ENCODE measurements at places on chromosomes 5 and 9.

DNA sequence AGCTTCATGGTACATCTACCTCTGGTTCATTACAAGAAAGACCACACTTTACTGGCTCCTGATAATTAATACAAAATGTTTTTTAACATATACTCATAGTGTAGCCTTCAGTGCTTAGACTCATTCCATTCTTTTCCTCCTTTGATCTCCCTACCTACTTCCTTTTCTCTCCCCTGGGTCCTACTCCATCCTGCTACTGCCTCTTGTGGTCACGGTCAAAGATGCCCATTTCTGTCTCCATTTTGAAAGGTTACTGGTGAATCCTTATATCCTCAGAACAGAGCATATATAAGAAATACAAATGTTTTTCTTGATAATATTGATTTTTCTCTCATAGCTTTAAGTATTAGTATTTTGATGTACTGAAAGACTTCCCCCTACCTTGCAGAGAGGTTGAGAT, 375.9 kb downstream of the ARRDC3 start:
- no peak for DNase-seq

DNA sequence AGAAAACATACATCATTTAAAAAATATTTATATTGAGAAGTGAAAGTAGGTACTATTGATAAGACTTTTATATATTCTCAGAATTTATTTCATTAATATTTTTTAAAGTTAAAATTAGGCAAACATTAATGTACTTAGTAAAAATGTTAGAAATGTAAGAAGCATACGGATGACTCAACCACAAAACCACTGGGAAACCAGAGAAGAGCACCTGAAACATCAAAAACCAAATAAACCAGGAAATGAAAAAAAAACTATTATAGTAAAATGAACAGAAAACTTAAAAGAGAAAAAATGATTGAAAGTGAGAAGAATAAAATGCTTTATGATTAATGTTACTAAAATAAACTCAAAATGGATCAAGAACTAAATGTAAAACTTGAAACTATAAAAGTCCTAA, 233.2 kb upstream of the DAB2 start:
- no peak for DNase-seq

DNA sequence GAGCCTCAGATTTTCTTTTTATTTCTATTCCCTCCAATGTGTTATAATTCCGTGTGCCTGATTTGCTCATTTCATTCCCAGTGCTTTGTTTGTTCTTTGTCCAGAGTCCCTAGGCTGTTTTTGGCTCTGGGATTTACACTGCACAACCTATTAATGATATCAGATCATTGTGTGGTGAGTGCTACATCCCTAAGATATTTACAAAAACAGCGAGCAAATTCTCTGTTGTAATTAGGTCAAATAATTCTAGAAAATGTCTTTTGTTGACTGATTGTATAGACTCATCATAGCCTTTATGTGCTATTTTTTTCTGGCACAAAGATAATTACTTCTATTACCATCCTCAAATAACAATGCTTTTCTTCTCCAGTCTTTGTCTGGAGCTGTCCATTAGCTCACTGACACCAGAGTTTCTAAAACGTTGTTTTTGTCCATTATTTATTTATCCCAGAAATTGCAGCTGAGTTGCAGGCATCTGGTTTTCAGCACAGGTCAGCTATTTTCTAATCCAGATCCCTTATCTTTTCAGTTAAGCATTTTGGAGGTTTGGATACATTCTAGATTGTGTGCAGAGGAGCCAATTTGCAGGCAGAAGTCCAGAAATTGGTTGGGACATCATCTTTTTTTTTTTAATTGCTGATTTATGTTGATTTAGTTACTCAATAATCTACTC, 379.9 kb upstream of the DMAC1 start:
- DNase-seq: no peak

DNA sequence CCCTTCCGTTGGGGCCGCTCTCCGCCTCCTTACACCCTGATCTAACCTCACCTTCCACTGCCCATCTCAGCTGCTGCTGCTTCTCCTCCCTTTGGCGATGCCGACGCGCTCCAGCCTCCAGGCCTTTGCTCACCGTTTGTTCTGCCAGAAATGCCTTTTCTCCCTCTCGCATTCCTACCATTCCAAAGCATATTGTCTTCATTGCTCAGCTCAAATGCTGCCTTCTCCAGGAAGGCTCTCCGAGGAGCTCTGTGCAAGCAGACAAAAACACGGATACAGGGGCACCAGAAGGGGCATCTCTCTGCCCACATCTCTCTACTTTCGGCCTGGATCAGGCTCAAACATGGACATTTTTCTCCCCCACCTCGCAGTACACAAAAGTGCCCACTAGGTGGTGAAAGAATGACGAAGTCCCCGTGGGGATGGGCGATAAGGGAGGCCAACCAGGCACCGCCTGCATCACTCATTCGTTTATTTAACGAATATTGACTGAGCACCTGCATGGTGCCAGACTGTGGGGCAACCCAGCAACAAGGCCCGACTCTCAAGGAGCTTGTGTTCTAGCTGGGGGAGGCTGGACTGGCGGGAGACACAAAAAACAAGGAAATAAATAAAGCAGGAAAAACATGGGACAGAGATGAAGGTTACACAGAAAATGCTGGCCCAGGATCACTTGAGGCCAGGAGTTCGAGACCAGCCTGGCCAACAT, 7.3 kb upstream of the GRHPR start:
- peak; percentile 81 for DNase-seq

GRCh38 chr9:122383992-122384461, 13.2 kb downstream of the PTGS1 start:
- peak; percentile 78 for DNase-seq

GRCh38 chr5:176901260-176902101, 2.3 kb upstream of the HK3 start:
- no peak for DNase-seq

GRCh38 chr9:93809204-93809940, 145.8 kb downstream of the BARX1 start:
- DNase-seq: peak; percentile 42

GRCh38 chr5:36876965-36877666, 547 bp downstream of the NIPBL start:
- peak; percentile 90 for DNase-seq

GRCh38 chr5:154793599-154794524, 38.7 kb downstream of the LARP1 start:
- no peak for DNase-seq

DNA sequence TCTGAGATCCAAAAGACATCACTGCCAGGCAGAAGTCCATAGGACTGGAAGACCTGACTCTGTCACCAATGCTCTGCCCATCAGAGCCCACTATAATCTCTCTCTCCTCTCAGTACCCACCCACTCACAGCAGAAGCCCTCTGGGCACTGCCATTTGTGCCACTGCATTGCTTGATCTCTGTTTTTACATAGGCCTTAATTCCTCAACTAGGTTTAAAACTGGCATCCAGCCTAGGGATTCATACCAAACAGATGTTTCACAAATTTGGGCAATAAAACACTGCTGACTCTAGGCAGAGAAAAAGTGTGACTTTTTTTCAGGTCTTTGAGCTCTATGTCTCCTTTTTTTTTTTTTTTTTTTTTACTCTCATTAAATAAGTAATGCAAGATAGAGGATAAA, 91.1 kb upstream of the RANBP3L start:
- DNase-seq: no peak

DNA sequence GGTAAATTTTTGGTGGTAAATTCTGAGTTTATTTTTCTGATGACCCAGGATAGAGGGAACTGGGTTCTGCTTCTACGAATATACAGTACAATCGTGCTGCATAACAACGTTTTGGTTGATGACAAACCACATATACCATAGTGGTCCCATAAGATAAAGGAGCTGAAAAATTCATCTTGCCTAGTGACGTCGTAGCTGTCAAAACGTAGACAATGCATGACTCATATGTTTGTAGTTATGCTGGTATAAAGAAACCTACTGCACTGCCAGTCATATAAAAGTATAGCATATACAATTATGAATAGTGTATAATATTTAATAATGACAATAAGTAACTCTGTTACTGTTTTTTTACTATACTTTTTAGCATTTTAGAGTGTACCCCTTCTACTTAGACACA, 244.0 kb downstream of the GAS1 start:
- DNase-seq: no peak

DNA sequence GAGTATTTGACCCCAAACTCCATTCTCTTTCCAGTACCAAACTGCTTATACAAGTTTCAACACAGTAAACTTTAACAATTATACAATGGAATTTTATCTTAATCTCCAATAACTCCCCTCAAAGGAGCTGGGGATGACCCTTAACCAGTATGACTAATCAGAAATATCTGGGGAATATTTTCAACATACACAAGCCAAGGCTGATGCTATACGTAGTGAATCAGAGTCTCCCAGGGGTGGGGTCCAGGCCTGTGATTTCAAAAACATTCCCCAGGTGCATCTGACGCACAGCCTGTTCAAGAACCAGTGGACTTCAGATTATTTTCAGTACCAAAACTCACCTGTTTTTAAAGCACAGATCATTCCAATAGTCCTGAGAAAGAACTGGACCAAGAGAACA, 11.8 kb upstream of the SEMA5A start:
- DNase-seq: no peak

DNA sequence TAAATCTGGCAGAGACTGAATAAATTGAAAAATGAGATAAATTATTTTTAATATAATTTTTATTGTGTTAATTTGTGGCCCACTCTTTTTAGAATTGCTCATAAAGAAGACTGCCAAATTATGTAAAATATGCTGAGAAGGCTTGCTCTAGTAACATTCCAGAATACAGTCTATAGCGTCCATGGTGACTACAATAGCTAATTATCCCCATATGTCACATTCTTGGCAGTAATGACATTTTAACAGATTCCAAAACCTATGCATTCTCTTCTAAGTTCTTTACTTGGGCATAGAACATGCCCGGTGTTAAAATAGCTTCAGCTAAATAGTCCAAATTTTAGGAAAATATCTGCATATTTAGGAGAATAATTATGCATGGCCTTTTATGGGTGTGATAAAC, 697.0 kb upstream of the SEMA6A start:
- DNase-seq: no peak

DNA sequence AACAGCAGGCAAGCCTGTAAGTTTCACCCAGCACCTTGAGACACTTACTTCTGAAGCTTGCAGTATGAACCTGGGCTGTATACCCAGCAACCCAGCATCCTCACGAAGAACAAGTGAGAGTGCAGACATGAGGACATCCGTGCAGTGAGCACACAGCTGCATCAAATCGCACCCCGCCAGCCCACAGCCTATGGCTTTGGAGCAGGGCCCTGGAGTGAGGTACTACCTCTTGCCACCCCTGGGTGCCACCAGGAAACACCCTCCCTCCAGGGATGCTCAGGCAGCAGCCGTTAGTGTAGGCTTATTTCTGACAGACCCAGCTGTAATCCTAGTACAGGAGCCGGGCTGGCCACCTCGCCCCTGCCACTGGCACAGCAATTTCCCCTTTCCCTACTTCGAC, 81.4 kb downstream of the ATPSCKMT start:
- DNase-seq: no peak

DNA sequence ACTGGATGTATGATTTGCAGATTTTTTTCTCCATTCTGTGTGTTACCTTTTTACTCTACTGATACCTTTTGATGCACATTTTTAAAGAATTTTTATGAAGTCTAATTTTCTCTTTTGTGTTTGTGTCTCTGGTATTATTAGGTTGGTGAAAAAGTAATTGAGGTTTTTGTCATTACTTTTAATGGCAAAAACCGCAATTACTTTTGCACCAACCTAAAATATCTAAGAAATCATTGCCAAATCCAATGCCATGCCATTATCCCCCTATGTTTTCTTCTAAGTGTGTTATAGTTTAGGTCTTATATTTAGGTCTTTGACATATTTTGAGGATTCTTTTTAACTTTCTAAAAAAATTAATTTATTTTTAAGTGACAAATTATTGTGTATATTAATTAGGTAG, 43.4 kb upstream of the STARD4 start:
- DNase-seq: no peak

GRCh38 chr5:141870871-141871270, 7.3 kb downstream of the PCDH1 start:
- peak; percentile 58 for DNase-seq

- no peak for DNase-seq
Measured at GRCh38 chr5:64612344-64612961, 77.8 kb upstream of the SHISAL2B start.

GRCh38 chr5:126449751-126450271, 26.6 kb downstream of the GRAMD2B start:
- no peak for DNase-seq

- DNase-seq: no peak
Measured at GRCh38 chr9:27527702-27528075, 1.9 kb downstream of the MOB3B start.

DNA sequence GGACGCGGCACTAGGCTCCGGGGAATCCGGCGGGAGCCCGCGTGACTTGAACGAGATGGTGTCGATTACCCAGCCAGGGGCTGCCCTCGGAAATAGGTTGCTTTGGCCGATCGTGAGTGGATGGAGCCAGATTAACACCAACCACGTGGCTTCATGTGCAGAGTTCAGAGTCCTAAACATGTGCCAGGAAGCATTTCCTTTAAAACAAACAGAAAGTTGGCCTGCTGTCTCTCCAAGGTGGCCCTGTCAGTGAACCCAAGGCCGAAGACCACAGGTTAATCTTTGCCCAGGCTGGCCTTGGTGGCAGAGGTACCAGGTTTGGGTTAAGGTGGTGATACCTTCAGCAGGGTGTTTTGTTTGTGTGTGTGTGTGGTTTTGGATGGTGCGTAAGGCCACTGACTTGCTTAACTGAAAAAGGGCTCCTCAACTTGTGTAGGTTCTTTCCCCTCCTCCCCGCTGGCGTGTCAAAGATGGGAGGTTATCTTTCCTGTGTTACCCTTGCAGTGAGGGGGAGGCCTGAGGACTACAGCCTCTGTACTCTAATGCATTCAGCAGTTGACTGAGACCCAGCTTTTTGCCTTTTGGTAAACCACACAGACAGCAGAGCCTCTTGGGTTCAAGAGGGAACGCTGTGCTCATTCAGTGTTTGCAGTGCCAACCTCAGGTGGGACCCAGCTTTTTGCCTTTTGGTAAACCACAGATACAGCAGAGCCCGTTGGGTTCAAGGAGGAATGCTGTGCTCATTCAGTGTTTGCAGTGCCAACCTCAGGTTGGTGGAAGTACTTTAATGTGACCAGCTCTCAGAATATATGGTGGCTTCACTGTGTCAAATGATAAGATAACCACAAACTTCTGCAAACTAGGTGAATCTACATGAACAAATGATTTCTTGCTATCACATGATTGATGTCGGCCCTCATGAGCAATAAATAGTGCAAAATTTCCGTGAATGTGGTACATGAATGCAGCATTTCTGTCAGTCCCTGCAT, 1.4 kb downstream of the IQGAP2 start:
- DNase-seq: peak; percentile 75

DNA sequence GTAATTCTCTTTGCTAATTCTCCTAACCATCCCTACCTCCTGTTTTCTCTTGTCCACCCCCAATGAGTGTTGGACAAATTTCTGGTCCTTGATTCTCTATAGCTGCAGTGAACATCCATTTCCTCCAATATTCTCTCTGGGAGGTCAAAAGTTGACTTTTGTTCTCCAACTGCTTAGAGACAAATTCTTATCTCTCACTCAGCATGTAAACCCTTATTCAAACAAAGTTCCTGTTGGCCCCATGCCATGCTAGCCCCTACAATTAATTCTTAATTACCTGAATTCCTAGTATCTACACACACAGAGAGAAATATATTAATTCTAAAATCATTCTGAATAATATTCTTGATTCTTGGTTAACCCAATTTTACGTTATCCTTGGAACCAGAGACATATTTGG, 472.9 kb upstream of the ACTBL2 start:
- DNase-seq: no peak
